ENCODE measurements at places on chromosomes 12 and 14. TPM values are rescaled to one million over a fixed set of nuclear protein-coding genes. Genes with fewer than 3 reads are reported as not detected.

Gene PMCH
- not detected for total RNA-seq

Gene ZNF268
- total RNA-seq, result 29.5 TPM

Gene CPSF6
- 56.7 TPM for total RNA-seq

Gene TEAD4
- 17.1 TPM for total RNA-seq

Gene PRH2
- not detected for total RNA-seq

Gene A2ML1
- 5.3 TPM for total RNA-seq

Gene CAPRIN2
- 17.2 TPM for total RNA-seq

Gene CBLN3
- total RNA-seq, result 3.1 TPM

Gene P3H3
- 5.5 TPM for total RNA-seq

Gene PLEKHA5
- 54.3 TPM for total RNA-seq

All from mammary epithelial cell (primary cell).